ENCODE measurements at places on chromosomes 3 and 15.

DNA sequence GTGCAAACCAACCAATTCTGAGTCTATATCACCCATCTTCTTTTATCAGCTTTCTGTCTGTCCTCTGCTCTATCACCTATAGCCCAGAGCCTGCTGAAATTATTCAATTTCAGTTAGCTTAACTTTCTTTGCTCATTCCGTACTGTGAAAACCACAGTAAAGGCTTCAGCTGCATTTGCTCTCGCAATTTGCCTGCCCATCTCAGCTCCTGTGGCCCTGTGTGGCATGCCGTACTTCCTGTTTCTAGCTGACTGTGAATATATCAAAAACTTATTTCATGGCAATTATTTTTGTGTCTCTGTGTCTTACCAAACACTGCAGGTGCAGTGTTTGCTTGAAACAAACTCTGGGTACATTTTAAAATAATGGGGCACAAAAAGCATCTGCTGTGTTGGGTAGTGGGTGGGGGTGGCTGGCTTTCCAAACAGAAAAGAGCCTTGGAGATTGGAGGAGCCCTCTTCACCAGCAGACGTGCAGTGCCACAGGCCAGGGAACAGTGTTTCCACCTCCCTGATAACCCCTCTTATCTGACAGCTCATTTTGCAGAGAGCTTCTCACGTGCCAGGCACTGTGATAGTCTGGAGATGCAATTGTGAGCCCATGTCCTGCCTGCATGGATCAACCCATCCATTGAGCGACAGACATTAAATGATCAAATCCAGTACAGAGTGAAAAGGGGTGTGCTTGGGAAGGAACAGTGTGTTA is 45.2 kb downstream of the GASK1A start:
- no peak for DNase-seq

GRCh38 chr3:24943961-24944360 is 449.3 kb upstream of the THRB start:
- DNase-seq = no peak

DNA sequence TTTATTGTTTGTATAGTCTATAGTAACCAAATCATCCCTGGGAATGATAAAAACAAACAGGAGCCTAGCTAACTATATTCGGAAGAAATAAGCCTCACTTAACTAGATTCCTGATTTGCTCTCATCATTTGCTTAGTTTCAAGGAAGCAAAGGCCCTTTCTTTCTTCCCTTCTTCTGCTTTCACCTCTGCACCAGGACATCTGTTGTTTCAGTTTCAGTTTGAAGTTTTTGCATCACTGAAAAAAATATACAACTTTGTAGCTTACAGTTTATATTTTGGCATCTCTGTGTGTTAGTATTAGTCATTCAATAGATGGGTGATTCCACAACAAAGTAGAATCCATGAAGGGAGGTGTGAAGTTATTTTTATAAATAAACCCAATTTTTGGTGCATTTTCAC is 113.6 kb upstream of the SNTN start:
- DNase-seq = no peak

GRCh38 chr3:84958495-84959469 is at the start of gene CADM2:
Gene CADM2, plus strand, starts transcription at chr3:84958989.
- DNase-seq = peak; percentile 95

GRCh38 chr15:77892335-77892734 is 185.2 kb downstream of the TBC1D2B start:
- DNase-seq = no peak

- DNase-seq = no peak
Measured at GRCh38 chr3:43497422-43497821, 124.4 kb downstream of the ANO10 start.

- DNase-seq = no peak
Measured at GRCh38 chr15:67329984-67330733, 75.6 kb downstream of the IQCH start.

DNA sequence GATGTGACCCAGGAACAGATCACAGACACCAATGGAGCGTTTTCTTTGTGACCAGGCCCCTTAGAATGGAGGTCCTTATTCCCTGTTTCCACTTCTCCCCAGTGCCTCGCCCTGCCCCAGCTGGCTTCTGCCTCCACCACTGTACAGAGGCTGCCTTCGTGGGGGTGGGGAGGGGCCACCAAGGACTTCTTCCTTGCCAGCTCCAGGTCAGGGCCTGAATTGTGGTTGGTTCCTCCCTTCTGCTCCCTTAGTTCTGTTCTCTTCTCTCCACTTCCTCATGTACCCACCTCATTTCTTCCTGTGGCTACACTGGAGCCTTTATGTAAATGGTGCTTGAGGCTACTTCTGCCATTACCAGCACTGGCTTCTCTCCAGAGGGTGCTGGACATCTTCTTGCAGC is 16.4 kb downstream of the TGM4 start:
- DNase-seq = no peak
